ENCODE measurements at places on chromosomes 4 and X.

GRCh38 chrX:101452056-101452455 is 33.2 kb upstream of the ARMCX4 start:
- DNase-seq: no peak

GRCh38 chr4:54276641-54277430 is 47.7 kb downstream of the PDGFRA start:
- no peak for DNase-seq

DNA sequence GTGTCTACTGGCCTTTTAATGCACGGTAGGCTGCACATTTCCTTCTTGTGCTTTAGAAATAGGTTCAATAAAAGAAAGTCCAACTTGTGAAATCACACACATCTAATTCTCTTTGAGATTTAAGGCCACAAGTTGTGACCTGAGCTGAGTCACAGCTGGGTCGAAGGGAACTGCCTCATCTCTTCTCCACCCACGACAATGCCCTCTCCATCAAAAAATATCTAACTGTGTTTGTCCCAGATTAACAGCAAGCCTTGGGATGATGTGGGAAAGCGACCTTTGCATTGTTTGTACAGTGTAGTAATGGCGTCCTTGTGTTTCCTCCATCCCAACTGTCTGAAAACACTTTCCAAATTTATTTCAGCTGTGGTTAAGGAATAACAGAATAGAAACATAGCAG is 168.9 kb downstream of the AMELX start:
- DNase-seq: no peak

- DNase-seq: no peak
These were observed 9.4 kb downstream of the SCD5 start for GRCh38 chr4:82789025-82789776.

DNA sequence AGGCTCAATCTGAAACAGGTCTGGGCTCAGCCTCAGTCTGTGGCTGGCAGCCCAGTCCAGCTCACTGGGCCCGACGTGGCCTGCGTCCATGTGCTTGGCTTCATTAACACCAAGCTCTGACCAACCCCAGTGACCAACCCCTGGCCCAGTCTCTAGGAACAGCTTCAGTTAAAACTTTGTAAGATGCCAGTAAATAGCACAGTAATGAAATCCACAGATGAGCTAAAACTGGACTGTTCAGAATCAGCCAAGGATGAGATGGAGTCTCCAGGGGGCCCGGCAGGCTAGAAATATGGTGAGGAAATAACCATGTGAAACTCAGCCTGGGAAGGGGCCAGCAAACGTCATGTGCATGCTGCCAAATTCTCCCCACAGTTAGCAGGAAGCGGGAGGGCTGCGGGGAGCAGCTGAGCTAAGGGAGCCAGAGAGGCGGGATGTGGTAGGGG is 37.1 kb upstream of the XPNPEP2 start:
- DNase-seq: no peak

- no peak for DNase-seq
These were observed 13.4 kb upstream of the ZCCHC18 start for GRCh38 chrX:104098919-104099318.

- DNase-seq: no peak
These were observed 335.8 kb downstream of the PABPC4L start for GRCh38 chr4:133865612-133866327.

- no peak for DNase-seq
These were observed 61.1 kb downstream of the CPEB2 start for GRCh38 chr4:15063341-15063740.

- no peak for DNase-seq
These were observed 60.5 kb downstream of the CPE start for GRCh38 chr4:165439344-165439743.

- DNase-seq: no peak
These were observed 12.2 kb upstream of the MCF2 start for GRCh38 chrX:139720136-139720535.

DNA sequence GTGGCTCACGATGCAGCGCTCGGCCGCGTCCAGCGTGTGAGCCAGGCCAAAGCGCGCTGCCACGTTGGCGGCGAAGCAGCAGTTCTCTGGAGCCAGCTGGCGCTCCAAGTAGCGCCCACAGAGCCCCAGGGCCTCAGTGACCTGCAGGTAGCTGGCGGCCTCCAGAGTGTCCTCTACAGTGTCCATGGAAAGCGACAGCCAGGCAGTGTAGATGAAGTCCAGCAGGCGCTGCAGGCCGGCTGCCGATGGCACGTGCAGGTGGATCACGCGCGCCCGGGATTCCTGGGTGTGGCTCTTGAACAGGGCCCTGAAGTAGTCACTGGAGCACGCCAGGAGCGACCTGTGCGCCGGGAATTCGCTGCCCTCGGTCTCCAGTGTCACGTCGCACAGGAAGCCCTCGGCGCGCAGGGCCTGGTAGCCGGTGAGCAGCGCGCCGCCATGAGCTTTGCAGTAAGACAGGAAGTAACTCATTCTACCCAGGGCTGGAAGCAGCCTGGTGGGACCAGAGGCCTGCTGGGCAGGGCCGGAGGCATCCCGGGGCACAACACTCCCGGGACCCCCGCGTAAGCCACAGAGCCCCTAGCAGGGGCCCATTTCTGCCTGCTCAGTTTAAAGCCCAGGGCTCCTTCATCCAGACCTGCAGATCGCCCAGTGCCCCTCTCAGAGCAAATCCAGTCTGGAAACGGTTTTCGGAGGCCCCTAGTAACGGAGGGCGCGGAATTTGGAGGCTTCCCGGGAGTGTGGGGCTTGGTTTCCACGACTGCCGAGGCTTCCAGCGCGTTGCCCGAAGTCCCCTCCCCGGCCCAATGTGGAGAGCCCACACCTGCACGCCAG is 595 bp downstream of the KLHL34 start:
- DNase-seq: no peak

DNA sequence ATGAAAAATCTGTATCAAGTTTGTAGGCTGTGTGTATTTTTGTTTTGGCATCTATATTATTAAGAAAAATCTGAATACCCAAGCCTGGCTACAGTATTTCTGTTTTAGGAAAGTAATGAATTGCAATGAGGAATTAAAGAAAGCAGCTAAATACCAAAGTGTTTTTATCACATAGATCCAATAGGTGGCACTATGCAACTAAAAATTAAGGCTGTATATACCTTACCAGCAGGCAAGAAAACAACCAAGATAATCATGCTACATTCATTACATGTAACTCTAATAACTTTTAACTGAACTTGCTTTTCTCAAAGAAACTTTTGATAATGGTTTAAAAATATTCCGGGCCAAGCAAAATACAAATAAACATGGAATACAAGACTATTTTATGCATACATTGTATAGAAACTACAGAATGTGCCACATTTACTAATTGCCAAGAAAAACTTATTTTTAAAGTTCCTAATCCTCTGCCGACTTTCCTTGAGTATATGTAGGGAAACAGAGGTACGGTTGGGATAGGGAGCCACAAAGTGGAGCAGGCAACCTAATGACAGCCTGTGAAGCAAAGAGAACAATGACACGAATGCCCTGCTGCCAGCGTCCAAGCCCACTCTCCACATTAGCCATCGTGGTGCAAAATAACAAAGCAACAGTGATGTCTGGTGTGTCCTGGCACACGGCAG is 63.7 kb downstream of the SEC24D start:
- DNase-seq: no peak

DNA sequence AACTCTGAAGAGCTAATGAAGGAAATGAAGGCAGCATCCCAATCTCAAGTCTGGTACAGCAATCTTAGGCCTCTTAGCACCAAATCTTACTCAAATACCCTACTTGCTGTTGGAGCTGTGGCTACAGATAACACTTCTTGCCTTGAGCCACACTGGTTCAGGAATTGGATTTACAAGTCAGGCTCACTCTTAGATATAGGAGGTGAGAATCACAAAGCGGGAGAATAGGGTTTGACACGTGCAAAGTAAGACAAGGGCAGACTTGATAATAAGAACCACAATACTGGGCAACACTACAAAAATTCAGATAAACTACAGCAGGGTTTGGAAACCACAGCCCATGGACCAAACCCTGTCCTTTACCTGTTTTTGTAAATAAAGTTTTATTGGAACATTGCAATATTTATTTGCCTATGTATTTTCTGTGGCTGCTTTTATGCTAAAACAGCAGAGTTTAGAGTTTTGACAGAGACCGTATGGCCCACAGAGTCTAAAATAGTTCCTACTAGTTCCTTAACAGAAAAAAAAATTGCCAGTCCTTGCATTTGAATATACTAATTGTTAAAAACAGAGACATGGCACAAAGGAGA is 9.3 kb upstream of the CUL4B start:
- DNase-seq: no peak

GRCh38 chr4:106981431-106981830 is 54.7 kb downstream of the DKK2 start:
- no peak for DNase-seq

- no peak for DNase-seq
These were observed 195.4 kb downstream of the SLIT2 start for GRCh38 chr4:20447103-20447502.
